Left renal cortex interstitium (tissue), 4 donors: ENCODE measurements at places on chromosomes 1 and 21. TPM values are rescaled to one million over a fixed set of nuclear protein-coding genes. Genes with fewer than 3 reads are reported as not detected.

- DNase-seq: no peak
Measured at GRCh38 chr21:32958288-32959002, 67.3 kb upstream of the OLIG2 start.

GRCh38 chr1:181397845-181398244 is 85.5 kb upstream of the CACNA1E start:
- no peak for DNase-seq

GRCh38 chr1:41848216-41848952 is 70.3 kb downstream of the HIVEP3 start:
- DNase-seq: no peak

Gene ISG20L2
- polyA plus RNA-seq: 47.8 TPM
